NCI-H1694 treated with DMSO at 0.1 percent for 48 hours (cell line): ENCODE measurements at places on chromosomes 4 and X.

- DNase-seq, result no peak
Measured at GRCh38 chrX:131067846-131068745, 9.9 kb downstream of the ARHGAP36 start.

GRCh38 chr4:153780221-153780620, 8.7 kb downstream of the SFRP2 start:
- no peak for DNase-seq

GRCh38 chrX:72040506-72040905, 91.2 kb downstream of the RTL5 start:
- no peak for DNase-seq

GRCh38 chr4:149910177-149910576, 94.5 kb upstream of the IQCM start:
- DNase-seq, result no peak

DNA sequence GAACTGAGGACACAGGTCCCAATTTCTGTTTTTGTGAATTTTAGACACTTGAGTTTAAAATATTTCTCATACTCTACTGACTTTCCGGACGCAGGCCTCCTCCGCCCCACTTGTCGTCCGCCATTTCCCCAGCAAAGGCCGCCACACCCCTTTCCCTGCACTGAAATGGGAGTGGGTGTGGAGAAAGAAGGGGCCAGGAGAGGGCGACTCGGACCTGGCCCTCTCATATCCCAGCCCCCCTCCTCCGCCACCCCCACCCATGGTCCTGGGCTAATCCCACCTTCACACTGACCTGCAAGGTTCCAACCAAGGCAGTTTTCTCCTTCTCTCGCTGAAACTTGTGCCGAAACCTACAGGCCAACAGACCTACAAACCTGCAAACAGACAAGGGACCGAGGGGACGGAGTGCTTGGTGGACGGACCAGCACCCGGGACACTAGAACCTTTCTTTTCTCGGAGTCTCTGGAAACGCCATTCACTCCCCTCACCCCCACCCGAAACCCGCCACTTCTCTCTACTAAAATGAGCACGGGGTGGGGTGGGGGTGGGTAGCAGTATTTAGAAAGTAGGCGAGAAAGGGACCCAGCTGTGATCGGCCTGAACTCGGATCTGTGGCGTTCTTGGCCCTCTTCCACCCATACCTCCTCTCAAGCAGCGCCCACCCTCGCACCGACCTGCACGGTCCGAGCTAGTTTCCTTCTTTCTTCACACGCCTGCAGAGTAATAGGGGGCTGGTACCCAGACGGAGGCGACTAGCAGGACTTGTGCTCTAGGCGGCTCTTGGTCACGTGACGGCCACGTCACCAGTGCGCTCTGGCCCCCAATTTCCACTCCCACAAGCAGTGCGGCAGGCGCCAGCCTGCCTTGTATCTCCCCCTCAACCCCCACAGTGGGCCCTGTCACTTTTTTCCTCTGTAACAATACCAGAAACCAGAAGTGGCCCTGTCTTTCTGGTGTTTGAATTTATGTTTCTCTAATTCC, at the start of gene ARMCX6:
ARMCX6 (minus strand) TSS at position 790 of the 981 bp plus-strand sequence. CDS start 1,380 bp downstream, outside the sequence.
- DNase-seq, result peak; percentile 71

- no peak for DNase-seq
Measured at GRCh38 chr4:162791226-162791625, 375.5 kb downstream of the NAF1 start.

DNA sequence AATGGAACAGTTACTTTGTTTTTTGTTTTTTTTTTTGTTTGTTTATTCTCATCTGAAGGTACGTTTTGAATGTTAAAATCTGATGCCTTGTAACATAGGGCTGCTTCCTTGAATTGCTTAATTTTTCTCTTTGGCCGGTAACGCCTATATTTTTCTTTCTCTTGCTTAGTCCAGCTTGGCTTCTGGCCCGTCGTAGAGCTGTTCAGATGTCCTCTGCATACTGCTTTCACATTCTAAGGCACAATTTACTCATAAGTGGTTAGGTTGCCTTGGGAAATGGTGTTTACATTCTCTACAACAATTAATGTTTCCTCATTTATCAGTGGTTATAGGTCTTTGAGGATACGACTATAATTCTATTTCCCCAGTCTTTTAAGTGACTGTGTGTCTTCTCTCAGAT, 7.9 kb downstream of the NONO start:
- DNase-seq, result no peak
